Fibroblast of mammary gland (primary cell): ENCODE measurements at places on chromosomes 2 and 18.

- DNase-seq, result peak; percentile 70
These were observed 1.0 kb downstream of the RTN4 start for GRCh38 chr2:55049043-55049820.

- DNase-seq, result no peak
These were observed 109.4 kb upstream of the FANCL start for GRCh38 chr2:58350484-58350883.

GRCh38 chr2:106805716-106806115, 80.3 kb downstream of the ST6GAL2 start:
- DNase-seq, result no peak

- DNase-seq, result no peak
These were observed 37.8 kb upstream of the TMEM18 start for GRCh38 chr2:715038-715437.

- no peak for DNase-seq
These were observed 227.3 kb downstream of the XIRP2 start for GRCh38 chr2:167115541-167115940.

GRCh38 chr2:23926750-23927571, at the start of gene ATAD2B:
TSS of gene ATAD2B (minus strand) at chr2:23927123. CDS start at chr2:23926770, 353 bp downstream.
- DNase-seq, result peak; percentile 91

DNA sequence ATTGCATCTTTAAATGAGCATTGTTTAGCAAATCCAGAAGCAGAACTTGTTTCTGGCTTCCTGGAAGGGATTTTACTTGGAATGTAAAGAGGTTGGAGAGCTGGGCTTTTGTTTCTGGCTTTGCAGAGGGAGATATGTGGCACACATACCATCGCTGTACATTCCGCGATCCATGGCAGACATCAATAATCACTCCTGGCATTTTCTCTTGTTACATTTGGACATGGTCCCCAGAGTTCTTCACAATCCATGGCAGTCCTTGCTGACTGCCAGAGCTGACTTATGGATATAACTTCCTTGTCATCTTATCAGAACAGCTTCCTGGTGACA, 445.6 kb upstream of the SPRED2 start:
- DNase-seq, result no peak

DNA sequence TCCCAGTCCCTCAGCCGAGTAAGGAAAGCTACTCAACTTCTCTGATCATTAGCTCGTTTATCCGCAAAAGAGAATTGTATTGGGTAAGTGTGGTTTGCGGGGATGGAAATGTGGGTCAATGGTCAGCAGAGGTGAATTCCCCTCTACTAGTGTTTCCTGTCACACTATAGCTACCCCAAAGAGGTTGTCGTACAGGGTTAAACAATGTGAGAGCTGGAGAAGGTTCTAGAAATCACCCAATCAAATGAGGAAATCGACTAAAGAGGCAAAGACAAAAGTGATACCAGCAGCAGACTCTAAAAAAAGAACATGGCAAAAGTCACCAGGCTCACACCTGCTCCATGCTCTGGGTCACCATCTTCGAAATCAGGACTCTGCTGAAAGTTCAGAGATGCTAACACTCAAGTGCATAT, 144.7 kb upstream of the ITGA4 start:
- DNase-seq, result no peak

- no peak for DNase-seq
These were observed 35.3 kb downstream of the COL6A3 start for GRCh38 chr2:237378650-237379049.

GRCh38 chr2:162333968-162334367, 10.0 kb upstream of the GCA start:
- peak; percentile 36 for DNase-seq

DNA sequence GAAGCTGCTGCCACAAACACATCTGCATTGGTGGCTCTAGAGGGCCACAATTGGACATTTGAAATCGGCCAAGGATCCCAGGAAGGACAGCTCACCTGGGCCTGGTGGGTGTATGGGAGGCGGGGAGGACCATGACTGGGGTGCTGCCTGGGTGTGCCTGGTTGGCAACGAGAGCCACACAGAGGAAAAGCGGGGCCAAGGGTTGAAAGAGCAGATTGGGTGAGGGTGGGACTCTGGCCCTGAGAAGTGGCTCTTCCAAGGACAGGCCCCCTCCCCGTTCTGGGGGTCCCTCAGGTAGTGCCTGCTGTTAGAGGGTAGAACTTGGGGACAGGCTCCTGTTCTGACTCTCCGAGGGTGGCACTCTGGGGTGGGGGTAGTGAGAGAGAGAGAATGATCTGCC, 102.9 kb downstream of the CLIP4 start:
- DNase-seq, result no peak

- no peak for DNase-seq
These were observed 374.1 kb downstream of the LRATD1 start for GRCh38 chr2:15006667-15007066.

DNA sequence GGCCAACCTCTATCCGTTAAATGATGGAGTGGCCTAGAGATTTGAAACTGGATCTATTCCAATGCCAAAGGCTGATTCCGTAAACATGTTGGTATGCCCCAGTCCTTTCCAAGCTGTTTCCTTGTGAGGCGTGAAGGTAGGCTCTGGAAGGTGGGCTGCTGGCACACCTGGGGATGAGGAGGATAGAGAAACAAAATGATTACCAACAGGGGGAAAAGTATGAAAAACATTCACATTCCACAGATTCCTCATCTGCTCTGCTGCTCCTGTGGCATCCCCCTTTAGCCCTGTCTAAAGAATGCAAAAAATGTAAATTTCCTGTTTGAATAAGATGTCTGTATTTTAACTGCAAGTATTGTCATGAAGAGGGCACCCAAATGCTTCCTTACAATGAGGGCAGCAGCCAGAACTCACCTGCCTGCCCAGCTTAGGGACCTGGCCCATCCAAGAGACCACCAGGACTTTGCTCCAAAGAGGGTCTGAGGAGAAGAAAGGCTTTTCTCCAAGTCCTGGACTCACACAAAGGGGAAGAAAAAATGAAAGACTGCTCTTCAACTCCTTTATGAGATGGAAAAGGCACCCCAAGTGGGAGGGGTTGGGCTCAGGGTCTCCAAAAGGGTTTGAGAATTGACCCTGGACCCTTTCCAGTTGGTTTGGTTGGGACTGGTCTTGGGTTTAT, 132.3 kb upstream of the PELI1 start:
- DNase-seq, result no peak
